Activated B cell treated with CpG ODN at 0.5 μM for 24 hours (primary cell): ENCODE measurements at places on chromosomes 11 and 22.

- DNase-seq: no peak
Observed at GRCh38 chr22:19042285-19043120, 79.7 kb downstream of the DGCR2 start.

DNA sequence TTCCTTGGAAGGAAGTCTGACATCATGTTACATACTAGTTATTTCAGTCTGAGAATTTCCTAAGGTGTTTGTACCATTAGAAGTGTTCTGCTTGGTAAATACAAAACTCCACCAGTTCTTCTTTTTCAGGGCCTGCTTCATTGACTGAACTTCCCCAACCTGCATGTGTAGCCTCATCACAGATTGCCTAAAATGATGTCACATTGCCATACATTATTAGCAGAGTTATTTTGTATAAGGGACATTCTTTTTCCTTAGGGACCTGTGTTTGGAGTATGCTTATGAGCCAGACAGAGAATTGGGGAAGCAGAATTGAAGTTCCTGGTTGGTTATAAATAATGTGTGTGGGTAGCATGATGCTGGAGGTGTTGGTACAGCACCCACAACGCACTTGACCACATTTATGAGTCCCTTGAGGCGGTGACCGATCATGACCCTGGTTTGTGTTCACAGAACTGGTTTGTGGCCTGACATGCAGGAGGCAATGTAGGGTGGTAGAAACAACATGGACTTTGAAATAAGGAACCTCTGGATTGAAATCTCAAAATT is 16.4 kb upstream of the MMP7 start:
- peak; percentile 52 for DNase-seq

DNA sequence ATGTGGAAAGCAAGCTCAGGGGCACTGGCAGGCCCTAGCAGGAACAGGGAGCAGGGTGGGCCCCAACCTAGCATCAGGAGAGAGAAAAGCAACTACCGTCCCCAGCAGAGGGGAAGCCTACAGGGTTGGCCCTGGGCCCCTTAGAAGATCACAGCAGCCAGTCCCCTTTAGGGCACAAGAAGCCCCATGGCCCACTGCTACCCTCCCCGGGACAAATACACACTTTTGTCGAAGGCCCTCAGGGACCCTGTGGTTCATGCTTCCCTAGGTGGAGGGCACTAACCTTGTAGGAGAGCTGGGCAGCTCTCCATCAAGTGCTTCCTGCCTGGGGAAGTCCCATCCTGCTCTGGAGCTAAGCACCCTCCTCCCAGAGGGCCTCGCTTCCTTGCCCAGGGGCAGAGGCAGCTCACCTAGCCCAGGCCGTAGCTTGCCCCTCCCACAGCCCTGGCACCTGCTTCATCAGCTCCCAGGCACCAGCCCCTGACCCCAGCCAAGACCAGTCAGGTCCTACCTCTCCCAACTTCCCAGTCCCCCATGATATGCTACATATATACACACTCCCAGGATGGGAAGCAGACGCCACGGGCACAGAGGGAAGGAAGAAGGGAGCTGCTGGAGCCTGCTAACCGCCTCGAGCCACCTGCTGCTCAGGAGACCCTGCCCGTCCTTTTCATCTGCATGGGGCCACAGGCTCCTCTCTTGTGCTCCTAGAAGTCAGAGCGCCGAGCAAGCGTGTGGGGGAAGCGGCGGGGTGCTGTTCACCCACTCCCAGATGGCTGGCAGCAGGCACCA is 20.1 kb downstream of the SUN2 start:
- no peak for DNase-seq

DNA sequence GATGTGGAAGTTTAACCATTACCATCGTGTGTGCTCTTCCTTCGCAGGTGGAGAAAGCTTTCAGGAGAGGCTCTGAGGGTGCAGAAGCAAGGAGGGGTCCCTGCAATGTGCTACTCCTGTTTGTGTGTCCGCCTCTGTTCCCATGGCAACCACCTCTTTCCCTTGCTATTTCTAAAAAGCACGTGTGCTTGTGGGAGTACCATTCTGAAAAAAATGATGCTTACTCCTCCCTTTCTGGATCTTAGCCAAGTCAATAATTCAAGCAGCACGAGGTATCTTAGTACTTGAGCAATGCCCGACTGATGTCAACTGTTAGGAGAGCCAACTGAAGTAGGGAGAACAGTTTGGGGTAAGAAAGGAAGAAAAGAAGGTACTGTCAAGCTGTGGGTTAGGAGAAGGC is 628.7 kb downstream of the NTM start:
- DNase-seq: no peak

- DNase-seq: no peak
Observed at GRCh38 chr11:68667511-68668500, 16.5 kb upstream of the GAL start.

DNA sequence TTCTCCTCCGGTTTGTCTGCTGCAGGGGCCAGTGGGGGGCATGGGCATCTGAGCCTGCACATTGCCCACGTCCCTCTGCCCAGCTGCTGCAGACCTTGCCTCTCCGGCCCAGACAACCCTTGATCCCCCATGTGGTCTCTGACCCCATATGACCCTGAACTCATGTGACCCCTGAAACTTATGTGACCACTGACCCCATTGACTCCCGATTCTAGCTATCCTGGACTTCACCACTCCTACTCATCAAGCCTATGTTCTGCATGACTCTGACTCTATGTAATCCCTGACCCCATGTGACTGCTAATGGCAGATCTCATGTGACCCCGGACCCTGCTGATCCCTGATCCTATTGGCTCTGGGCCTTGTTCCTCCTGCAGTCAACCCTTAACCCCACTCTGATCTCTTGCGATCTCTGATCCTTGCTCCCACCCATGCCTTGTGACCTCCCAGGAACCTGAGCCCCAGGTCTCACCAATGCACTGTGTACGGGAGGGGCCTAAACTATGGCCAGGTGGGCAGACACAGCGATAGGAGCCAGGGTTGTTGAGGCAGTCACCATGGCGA is 5.7 kb downstream of the LTBP3 start:
- no peak for DNase-seq

DNA sequence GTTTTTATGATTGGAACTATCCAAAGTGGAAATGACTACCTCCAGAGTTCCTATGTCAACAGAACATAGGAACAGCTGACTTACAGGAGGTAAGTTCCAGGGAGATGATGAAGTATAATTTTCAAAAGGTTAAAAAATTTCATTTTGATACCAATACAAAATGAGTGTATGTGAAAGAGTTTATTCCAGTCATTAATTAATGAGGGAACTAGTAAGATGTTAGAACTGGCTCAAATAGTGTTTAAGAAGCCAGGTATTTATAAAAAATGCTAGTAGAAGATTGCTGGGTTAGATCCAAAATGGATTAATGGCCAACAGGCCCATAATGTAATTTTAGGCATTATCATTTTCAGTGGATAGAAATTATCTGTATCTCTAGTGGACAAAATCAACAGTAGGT is 227.7 kb upstream of the ZBED5 start:
- no peak for DNase-seq

GRCh38 chr22:44698531-44699421 is 3.2 kb upstream of the PRR5 start:
- no peak for DNase-seq

DNA sequence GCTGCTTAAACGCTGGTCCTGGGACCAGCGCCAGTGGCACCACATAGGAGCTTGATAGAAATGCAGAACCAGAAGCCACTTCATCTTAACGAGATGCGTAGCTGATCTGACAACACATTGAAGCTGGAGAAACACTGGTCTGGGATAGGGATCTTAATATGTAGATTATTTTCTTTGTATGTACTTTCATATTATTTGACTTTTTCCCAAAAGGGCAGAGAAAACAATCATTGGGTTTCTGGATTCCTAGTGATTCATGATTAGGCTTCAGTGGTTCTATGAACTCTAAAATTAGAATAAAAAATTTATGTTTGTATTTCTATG is 12.3 kb downstream of the MPEG1 start:
- DNase-seq: no peak

- no peak for DNase-seq
Observed at GRCh38 chr11:92423115-92424034, 198.8 kb downstream of the FAT3 start.

DNA sequence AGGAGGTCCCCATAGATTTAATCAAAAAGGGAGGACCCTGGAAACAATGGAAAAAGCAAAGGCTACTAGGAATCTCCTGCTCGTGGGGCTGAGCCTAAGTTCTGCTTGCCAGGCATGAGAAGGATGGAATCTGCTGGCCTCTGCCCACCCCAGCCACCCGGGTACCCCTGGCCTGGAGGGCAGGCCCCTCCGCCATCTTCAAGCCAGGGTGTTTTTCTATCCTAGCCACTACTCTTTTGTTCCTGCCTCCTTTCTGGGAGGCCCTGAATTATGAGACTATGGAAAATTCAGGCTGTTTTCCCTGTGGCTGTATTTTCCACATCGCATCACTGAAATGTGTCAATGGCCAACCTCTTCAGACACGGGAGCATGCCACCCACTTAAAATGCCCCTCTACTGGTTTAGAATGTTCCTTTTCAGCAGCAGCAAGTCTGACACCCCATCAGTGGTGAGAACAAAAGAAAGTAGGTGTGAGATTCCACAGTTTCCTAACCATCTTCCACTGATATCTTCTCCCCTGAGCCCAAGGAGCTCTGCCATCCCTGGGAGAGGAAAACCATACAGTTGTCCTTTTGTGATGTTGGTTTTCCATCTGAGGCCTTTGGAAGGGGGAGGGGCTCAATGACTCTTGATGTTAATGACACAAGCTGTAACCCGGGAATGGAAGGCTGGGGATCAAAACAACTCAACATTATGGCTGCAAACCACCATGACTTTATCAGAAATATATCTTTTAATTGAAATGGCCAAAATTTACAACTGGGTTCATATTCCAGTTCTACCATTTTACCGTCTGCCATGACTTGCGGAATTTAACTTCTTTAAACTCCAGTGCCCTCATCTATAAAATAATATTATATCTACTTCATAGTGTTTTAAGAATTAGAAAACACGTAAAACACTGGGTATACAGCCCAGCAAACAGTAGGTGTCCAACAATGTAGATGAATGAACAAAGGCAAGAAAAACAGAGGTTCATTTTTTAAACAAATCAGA is 22.2 kb downstream of the DKK3 start:
- DNase-seq: no peak
